ENCODE measurements at places on chromosomes 6 and 20. TPM values are rescaled to one million over a fixed set of nuclear protein-coding genes. Genes with fewer than 3 reads are reported as not detected.

DNA sequence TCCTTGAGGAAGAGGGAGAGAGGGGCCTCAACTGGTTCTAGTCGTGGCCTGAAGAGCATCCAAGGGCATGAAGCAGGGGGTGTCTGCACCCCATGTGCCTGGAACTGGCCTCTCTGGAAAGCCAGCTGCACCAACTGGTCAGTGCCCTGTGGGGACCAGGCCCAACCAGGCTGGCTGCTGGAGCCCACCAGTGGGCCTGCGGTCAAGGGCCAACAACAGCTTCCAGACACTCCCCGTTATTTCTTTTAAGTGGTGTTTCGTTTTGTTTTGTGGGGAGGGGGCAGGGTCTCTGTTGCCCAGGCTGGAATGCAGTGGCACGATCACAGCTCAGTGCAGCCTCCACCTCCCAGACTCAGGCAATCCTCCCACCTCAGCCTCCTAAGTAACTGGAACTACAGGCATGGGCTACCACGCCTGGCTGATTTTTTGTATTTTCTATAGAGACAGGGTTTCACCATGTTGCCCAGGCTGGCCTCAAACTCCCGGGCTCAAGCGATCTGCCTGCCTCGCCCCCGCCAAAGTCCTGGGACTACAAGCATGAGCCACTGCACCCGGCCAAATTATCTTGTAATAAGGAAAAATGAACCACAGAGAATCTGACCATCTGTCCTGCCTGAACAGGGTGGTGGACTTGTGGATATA is 11.9 kb upstream of the C20orf144 start:
- no peak for DNase-seq

Gene C20orf144
- 0.24 TPM for total RNA-seq

DNA sequence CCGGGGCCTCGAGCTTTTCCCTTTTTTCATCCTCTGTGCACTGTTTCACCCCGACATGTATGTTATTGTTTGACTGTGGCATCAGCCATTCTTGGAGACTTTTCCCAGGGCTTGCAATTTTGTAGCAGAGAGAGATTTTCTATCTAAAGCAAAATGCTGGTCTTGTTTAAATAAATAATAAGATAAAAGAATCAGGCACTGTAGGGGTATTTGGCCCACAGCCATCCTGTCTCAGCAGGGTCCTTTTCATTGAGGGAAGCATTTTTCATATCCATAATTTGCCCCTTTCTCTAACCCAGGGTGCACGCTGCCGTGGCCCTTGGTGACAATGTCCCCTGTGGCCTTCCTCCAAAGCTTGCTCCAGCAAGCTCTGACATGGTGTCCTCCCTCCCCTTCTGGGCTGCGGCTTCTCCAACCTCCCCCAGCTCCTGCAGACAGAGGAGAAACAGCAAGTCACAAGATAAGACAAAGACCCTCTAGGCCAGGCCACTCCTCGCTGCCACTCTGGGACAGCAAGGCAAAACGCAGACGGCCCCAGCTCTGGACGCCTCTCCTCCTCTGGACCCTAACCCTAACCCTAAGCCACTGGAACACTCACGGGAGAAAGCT is 117.6 kb downstream of the MYLK4 start:
- DNase-seq = no peak

Gene GPX5
- not detected for total RNA-seq

DNA sequence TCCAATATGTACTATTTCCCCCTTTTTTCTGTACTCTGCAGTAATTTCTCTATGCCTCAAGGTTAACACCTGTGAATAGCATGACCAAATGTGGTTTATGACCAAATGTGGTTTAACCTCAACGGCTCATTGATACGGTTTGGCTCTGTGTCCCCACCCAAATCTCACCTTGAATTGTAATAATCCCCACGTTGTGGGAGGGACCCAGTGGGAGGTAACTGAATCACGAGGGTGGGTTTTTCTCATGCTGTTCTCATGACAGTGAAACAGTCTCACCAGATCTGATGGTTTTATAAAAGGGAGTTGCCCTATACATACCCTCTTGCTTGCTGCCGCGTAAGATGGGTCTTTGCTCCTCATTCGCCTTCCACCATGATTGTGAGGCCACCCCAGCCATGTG is 18.7 kb downstream of the DEK start:
- no peak for DNase-seq

DNA sequence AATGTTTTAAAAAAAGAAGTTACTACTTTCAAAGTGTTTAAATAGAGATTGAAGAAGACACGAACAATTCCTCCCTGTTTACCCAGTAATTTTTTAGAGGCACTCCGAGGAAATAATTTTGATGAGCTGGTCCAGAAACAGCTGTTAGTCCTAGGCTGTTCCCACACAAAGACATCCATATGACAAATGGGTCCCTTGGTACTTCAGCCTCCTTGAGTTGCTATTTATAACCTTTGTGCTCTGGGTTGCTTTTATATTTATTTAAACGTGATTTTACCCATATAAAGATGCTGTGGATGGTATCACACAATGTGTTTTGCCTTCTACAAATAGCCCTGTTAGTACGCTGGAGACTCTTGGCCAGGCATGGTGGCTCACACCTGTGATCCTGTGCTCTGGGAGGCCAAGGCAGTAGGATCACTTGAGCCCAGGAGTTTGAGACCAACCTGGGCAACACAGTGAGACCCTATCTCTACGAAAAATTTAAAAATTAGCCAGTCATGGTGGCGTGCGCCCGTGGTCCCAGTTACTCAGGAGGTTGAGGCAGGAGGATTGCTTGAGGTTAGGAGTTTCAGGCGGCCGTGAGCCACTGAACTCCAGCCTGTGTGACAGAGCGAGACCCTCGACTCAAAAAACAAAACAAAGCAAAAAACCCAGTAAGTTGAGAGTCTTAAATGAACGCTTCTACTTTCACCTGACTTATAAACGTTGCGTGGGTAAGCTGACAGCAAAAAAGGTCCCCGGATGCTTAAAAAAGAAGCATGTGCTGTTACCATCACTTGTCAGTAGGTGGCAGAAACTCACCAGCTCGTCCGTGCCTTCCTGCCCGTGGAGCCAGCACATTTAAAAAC is 56.9 kb upstream of the ARMH2 start:
- DNase-seq = peak; percentile 78

- no peak for DNase-seq
Observed at GRCh38 chr20:56353356-56353755, 5.4 kb upstream of the FAM210B start.

DNA sequence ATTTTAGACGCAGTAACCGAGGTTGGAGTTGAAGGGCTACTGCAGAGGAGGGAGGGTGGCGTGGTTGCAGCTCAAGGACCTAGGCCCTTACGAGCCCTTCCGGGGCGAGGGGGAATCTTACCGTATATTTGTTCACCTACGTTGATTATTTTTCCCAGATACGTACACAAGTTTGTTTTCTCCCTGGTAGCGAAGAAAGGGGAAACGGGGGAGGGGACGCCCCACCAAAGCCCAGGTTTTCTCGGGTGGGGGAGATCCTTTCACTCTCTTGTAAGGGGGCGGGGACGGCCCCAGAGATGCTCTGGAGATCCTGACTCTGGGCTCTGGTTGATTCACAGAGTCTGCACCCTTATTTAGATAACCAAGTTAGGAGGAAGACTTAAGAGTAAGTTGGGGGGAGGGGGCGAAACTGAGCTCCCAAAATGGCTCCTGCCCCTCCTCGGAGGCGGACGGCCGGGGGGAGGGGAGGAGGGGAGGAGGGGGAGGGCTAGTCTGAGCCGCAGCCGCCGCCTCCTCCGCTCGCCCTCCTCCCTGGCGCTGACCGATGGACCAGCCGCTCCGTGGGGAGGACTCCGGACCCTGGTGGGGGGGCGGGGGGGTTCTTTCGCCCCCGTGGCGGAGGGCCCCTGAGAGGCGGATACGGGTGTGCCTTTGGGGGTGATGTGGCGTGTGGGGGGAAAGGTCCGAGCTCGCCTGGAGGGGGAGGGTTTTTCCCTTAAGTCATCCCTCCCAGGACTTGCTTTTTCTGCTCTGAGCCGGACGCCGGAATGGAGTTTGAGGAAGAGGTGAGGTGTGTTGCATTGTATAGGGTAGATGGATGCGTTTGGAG is 2.2 kb downstream of the BRD2 start:
- DNase-seq = peak; percentile 96

Gene GRM4
- total RNA-seq = not detected

Gene PRDM1
- 11.1 TPM for total RNA-seq

- DNase-seq = no peak
Observed at GRCh38 chr6:161835500-161836215, 561.8 kb upstream of the AGPAT4 start.

Gene SRSF12
- 0.76 TPM for total RNA-seq

- peak; percentile 77 for DNase-seq
Observed at GRCh38 chr6:45445749-45446549, 68.2 kb upstream of the SUPT3H start.

GRCh38 chr6:33416386-33417127 is 1.4 kb downstream of the CUTA start:
- DNase-seq = no peak

GRCh38 chr20:63317601-63318291 is 24.8 kb downstream of the COL20A1 start:
- no peak for DNase-seq

GRCh38 chr6:107618672-107619071 is 128.8 kb downstream of the SOBP start:
- DNase-seq = no peak

DNA sequence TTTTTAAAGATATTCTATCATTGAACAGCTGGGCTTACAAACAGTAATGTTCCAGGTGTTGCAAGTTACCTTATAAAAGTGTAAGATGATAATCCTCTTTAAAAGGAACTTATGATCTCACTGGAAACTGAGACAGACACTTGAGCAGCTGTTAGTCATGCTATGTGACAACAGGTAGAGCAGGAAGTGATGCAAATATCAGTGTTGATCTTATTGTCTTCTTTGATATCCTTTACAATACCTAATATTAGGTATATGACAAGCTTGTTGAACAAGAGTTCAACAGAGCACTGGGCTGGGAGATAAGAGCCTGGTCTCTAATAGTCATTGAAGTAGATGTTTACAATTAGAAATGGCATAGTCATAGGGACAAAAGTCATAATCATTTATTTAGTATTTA is 150.0 kb downstream of the UBE3D start:
- DNase-seq = no peak

GRCh38 chr6:8402546-8402945 is 32.8 kb downstream of the SLC35B3 start:
- no peak for DNase-seq

DNA sequence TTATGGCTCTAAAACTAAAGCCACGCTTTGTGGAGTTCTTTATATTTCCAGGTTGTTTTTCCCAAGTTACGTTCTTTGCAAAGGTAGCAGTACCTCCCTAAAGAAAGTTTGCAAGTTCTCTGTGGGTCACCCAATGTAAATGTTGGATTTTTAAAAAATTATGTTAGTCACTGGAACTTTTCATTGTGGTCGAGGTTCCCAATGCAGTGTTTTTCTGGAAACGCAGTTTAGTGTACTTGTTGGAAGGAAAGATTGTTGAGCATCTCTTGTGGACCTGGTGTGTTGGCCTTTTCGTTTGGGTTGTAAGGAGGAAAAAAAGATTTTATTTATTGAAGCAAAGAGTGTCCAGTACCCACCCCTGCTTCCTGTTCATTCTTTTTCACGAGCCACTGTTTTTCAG is 1.4 kb downstream of the TOP1 start:
- DNase-seq = no peak

Gene TRIM31
- total RNA-seq = 0.99 TPM

DNA sequence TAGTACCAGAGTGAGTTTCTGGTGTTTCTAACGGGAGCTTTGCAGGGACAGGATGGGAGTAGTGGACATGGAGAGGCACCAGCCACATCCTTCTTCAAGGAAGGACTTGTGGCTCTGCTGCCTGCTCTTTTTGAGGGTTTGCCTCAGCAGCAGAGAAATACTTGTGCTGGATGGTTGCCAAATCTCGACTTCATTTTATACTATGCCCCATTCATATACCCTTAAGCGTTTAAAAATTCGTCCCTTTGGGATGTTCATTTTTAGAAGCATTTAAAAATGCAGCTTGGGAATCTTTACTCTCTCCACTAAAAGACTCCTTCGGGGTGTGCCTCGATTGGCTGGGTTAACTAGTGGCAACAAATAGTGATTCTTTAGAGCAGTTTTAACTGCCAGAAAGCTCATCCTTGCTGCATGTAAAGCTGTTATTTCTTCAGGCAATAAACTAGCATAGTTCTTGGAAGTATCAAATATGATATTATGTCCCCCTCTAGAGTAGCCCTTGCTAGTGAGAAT is 126.5 kb upstream of the B3GAT2 start:
- no peak for DNase-seq

DNA sequence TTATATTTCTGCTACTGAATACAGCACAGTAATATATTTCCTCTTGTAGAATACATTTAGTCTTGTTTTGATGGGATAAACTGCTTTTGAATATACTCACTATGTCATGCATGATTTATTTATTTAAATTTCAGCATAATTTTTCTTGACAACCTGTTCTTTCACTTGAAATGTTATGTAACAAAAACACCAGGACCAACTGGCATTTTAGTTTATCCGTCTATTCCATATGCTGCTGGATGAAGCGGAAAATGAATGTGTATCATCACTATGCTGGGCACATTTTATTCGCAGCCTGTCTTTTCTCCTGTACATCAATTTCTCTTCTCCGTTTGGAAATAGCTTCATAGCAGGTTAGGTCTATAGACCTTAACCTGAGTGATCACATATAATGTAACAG is 206.8 kb upstream of the PLCB4 start:
- no peak for DNase-seq

DNA sequence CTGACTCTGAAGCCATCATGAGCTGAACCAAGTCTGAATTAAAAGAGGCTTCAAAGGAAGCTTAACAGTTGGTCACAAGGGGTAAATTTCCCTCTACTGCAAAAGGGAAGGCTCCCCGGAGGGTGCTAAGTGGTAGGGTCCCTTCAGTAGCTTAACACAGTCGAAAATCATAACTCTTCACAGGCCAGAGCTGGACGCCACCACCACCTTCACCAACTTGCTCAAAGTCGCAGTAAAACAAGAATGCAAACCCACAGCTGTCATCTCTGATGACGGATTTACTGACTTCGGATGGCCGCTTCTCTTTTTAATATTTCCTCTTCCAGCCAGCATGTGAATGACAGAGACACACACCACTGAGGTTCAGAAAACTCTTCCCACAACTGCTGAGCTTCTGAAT is 144.7 kb upstream of the FBXL4 start:
- DNase-seq = no peak

GRCh38 chr20:20368418-20369249 is 730 bp downstream of the INSM1 start:
- DNase-seq = no peak

GRCh38 chr6:159342146-159342545 is 172.9 kb downstream of the FNDC1 start:
- DNase-seq = no peak

Gene ISM1
- total RNA-seq = 9.8 TPM

GRCh38 chr6:29005183-29005885 is at the start of gene ZNF311:
Gene ZNF311 (minus strand): TSS chr6:29005315. CDS start chr6:29003954, 1,361 bp downstream.
- DNase-seq = no peak

- DNase-seq = no peak
Observed at GRCh38 chr6:31575952-31576685, 754 bp downstream of the TNF start.

- DNase-seq = no peak
Observed at GRCh38 chr6:551405-551804, 105.5 kb downstream of the HUS1B start.

GRCh38 chr6:3615391-3616380 is 135.8 kb downstream of the PXDC1 start:
- no peak for DNase-seq

Gene GGTLC1
- 22.4 TPM for total RNA-seq

Gene PROKR2
- total RNA-seq = not detected

Gene RSPH4A
- total RNA-seq = 5.1 TPM

GRCh38 chr20:23658989-23659609 is 21.3 kb upstream of the CST3 start:
- DNase-seq = no peak
